ENCODE measurements at places on chromosomes 2 and 18. TPM values are rescaled to one million over a fixed set of nuclear protein-coding genes. Genes with fewer than 3 reads are reported as not detected.

TRABD2A gene
- total RNA-seq: 0.77 TPM

AQP12A gene
- not detected for total RNA-seq

ZC3H6 gene
- total RNA-seq: 31.9 TPM

COLEC12 gene
- 67.2 TPM for total RNA-seq

ZNF24 gene
- 121 TPM for total RNA-seq

GKN2 gene
- total RNA-seq: not detected

KHK gene
- 2.5 TPM for total RNA-seq

IL18RAP gene
- total RNA-seq: 0.33 TPM

C2orf78 gene
- not detected for total RNA-seq

ANKRD53 gene
- total RNA-seq: 9.1 TPM

MAPRE2 gene
- 71.9 TPM for total RNA-seq

CFC1 gene
- total RNA-seq: 0.55 TPM

CROCC2 gene
- 0.16 TPM for total RNA-seq

ACVR1C gene
- 0.44 TPM for total RNA-seq

BCL11A gene
- total RNA-seq: 29.0 TPM

CAPN14 gene
- 0.60 TPM for total RNA-seq

LRRTM4 gene
- total RNA-seq: 12.3 TPM

KATNAL2 gene
- total RNA-seq: 4.6 TPM

FBXO41 gene
- total RNA-seq: 6.7 TPM

CELF4 gene
- total RNA-seq: 41.2 TPM

TTR gene
- 86.6 TPM for total RNA-seq

ZNF521 gene
- total RNA-seq: 99.6 TPM

MALL gene
- total RNA-seq: 10.9 TPM

SLC5A7 gene
- 1.1 TPM for total RNA-seq

SIX3 gene
- total RNA-seq: 35.2 TPM

SMAD7 gene
- 51.5 TPM for total RNA-seq

CHRNG gene
- total RNA-seq: 2.0 TPM

KIDINS220 gene
- total RNA-seq: 259 TPM

MAL gene
- 4.9 TPM for total RNA-seq

GKN1 gene
- total RNA-seq: not detected

CD226 gene
- total RNA-seq: 5.2 TPM

E2F6 gene
- total RNA-seq: 26.3 TPM

FSHR gene
- total RNA-seq: not detected

BOLL gene
- 0.27 TPM for total RNA-seq

TMEM37 gene
- total RNA-seq: 5.1 TPM

LBX2 gene
- total RNA-seq: not detected

HMSD gene
- total RNA-seq: 2.8 TPM

KCNK3 gene
- total RNA-seq: 40.4 TPM

SEMA4F gene
- total RNA-seq: 10.3 TPM

All from camera-type eye (tissue), 1 donor.